Right ventricle myocardium superior (tissue), 1 donor: ENCODE measurements at places on chromosomes 7 and 10. TPM values are rescaled to one million over a fixed set of nuclear protein-coding genes. Genes with fewer than 3 reads are reported as not detected.

The ZNF485 gene
- 1.4 TPM for total RNA-seq

The CNTNAP2 gene
- total RNA-seq: 0.48 TPM

The IL6 gene
- total RNA-seq: 1.0 TPM

The FKBP6 gene
- not detected for total RNA-seq

The FOXL3 gene
- total RNA-seq: not detected

The LIPK gene
- total RNA-seq: not detected

The TMEM225B gene
- total RNA-seq: not detected

The PLCE1 gene
- total RNA-seq: 3.3 TPM

The FGFR2 gene
- total RNA-seq: 0.30 TPM

The SPDYE5 gene
- not detected for total RNA-seq

DNA sequence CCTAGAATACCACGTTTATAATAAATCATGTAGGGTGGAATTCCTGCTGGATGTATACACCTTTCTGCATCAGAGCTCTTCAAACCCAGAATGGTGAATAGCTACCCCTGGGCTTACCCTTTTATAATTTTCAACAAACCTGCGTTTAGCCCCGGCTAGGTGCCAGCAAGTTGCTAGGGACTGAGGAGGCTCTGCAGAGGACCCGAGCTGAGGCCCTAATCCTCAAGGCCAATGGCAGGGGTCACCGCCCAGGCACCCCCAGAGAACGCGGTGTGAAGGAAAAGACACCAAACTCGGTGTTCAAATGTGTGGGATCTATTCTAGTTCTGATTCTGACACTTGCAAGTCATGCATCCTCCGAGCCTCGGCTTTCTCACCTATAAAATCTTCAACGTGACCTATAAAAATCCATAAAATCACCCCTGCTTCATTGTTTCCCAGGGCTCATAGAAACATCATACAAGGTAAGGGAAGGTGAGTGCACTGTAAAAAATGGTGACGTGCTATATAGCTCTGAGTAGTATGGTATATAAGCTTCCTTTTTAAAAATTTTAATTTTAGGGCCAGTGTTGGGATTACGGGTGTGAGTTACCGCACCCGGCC, 2.5 kb upstream of the ANXA11 start:
- no peak for DNase-seq

DNA sequence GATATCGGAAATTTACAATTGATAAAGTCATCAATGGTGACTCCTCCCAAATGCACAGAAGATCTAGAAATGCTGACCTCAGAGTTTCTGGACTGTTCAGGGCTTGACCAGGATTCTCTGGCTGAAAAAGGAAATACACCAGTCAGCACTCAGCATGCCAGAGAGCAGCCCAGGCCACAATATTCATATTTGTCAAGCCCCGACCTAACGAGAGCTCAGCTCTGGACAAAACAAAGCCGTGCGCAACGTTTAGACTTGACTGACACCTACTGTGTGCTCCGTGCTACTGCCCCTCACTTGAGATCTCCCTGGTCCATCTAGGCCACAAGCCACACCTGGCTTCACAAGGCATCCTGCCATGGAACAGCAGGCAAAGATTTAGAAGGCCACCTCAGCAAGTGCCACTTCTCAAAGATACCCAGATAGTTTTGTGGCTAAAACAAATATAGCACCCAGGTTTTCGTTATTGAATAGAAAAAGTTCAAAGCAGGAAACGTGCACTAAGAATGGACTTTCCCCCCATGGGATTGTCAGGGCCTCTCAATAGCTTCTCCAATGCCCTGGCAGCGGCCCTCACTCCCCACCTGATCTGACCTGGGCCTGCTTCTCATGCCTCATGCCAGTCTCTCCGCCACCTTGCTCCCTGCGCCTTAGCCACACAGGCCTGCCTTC, 218.3 kb downstream of the FAM107B start:
- DNase-seq: no peak

- no peak for DNase-seq
Observed at GRCh38 chr7:80475383-80475782, 36.5 kb downstream of the GNAT3 start.

- no peak for DNase-seq
Observed at GRCh38 chr7:1977876-1978441, 254.8 kb downstream of the MAD1L1 start.

DNA sequence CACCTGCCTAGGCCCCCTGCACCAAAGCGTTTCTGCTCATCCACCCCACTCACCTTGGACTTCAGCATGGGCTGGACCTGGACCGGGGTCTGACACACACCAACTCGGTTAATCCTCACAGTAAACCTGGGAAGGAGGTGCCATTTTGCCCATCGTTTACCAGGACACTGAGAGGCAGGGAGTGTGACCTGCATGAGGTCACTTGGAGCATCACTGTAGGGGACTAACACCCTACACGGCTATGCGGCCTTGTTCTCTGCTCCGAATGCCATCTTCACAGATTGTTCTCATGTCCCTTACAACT, 33.0 kb downstream of the ANKRD16 start:
- no peak for DNase-seq

- DNase-seq: no peak
Observed at GRCh38 chr7:50594136-50594535, 28.9 kb upstream of the DDC start.

DNA sequence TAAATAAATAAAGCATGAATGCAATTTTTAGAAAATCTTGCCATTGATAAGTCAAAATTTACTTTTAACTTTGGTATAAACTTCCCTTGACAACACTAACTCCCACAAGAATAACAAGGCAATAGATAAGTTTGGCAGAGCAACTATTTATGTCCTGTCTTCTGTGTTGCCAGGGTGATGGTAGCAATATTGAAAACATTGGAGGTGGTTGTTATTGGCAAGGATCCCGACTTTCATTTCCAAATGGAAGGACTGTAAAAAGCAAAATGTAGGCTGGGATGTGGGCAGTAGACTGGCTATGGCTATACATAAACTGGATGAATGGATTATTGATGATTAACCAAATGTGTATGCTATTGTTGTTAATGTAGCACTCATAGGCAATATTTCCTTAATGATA, 134.9 kb upstream of the CACNA2D1 start:
- no peak for DNase-seq

DNA sequence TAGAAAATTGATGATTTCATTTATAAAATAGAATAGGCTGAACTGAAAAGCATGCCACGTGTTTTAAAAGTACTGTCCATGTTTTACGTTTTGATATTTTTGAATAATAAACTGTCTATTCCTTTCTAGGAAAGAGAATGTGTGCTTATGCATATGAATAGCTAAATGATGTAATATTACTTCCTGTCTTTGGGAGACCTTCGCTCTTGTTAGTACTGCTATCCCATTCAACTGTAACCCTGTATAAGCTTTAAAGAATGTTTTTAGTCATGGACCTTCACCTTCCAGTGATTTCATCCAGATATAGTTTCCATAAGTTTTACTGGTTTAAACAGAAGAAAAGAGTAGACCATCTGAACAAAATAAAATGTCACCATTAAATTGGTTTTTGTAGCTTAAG, 274.4 kb upstream of the SEMA3A start:
- no peak for DNase-seq

DNA sequence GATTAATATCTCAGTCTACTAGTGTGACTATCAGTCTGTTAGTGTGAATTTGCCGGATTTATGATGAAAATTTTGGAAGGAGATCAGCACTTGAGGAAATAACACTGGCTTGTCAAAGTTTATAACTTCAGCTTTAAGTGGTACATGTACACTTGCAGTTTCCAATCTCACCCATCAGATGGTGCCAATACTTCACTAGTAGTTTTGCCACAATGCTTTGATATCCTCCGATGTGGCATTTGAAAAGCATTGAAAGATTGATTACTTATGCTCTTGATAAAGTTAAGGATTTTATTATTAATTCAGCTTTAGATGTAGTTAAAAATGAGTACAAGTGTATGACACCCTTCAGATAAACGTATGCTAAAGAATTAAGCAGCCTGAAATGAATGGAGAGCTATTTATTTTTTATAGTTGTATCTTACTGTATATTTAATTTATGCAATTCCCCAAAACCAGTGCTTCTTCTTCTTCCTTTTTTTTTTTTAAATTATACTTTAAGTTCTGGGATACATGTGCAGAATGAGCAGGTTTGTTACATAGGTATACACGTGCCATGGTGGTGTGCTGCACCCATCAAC, 98.2 kb downstream of the ANLN start:
- DNase-seq: no peak

DNA sequence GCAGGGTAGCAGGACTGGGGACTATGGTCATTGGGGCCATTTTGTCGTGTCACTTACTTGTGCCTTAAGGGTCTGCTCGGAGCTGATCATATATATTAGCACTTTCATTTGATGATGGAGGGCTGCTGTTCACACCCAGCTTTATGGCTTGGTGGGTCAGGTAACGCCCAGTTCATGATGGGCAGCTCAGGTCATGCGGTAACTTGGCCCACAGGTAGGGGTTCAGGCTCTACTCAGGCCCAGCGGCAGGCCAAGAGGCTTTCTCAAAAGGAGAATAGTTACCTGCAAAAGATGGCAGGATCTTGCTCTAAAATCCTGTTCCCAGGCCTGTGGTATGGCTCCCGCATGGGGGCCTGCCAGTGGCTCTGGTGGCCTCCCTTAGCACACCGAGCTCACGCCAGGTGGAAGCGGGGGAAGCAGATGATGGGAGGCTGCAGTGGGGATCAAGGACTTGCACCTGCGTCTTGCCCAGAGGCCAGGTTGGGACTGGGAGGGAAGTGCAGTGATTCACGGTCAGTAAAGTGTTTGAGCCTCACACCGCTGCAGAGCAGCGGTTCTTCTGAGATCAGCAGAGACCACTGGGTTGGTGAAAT, 109.5 kb downstream of the ADCY1 start:
- no peak for DNase-seq

- peak; percentile 39 for DNase-seq
Observed at GRCh38 chr10:92124616-92125143, 166.2 kb downstream of the CPEB3 start.

DNA sequence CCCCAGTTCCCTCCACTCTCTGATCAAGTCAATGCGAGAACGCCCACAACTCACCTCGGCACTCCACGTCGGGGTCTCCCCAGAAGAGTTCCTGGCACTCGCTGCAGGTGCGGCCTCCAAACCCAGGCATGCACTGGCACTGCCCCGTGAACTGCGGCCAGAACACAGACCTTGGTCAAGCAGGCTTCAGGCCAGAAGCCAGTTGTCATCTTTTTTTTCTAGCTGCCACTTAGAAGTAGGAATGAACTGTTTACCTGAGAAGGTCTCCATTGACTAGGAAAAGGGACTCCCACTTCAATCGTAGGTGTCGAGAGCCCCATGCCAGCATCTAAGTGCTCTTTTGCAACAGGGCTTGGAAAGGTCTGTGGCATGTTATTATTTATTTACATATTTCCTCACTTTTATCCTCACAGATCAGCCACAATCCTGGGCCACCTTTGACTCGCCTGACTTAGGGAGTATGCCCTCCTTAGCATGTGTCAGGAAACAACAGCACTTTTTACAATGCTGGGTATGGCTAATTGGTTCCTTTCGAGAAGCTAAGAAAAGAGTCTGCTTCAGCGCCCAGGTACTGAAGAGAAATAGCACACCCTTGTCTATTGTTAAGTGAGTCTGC, 51.7 kb downstream of the LAMB1 start:
- no peak for DNase-seq

DNA sequence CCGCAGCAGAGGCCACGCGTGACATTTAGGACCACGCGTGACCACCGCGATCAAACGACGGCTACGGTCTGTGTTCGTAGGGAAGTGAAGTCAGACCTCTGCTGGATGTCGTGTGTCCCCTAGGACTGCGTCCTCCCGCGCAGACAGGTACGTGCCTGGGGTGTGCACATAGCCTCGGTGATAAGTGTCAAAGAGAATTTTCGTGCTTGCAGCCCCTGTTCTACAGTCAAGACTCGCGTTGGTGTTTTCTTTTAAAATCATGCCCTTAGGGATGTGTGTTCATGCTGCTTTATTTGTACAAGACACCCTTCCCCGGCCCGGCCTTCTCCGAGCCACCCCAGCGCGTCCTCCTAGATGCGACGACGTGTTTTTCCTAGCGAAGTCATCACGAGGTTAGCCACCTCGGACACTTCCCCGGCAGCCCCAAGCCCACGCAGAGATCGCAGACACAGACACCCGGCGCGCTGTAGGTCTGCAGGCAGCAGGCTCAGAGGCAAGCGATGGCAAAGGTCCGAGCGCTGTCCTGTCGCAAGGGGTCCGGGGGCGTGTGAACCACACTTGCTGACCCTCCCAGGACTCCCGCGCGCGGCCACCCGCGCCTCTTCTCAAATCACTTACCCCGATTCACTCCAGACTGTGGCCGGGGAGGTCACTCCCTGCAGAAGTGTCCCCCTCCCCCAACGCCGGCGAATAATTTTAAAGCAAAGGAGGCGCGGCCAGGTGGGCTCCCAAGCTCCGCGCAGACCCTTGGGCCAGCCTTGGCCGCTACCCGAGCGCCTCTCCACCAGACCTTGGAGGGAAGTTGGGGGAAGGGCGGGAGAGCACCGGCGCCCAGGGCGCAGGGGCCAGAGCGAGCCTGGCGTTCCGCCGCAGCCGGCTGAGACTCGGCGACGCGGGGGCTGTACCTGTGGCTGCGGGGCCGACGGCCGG, 552 bp downstream of the MKX start:
- DNase-seq: peak; percentile 37

- DNase-seq: no peak
Observed at GRCh38 chr7:158033196-158033595, 554.4 kb downstream of the PTPRN2 start.

GRCh38 chr10:83934062-83934461, 205.2 kb upstream of the GHITM start:
- no peak for DNase-seq

- DNase-seq: no peak
Observed at GRCh38 chr7:50781381-50782293, 1.1 kb downstream of the GRB10 start.

DNA sequence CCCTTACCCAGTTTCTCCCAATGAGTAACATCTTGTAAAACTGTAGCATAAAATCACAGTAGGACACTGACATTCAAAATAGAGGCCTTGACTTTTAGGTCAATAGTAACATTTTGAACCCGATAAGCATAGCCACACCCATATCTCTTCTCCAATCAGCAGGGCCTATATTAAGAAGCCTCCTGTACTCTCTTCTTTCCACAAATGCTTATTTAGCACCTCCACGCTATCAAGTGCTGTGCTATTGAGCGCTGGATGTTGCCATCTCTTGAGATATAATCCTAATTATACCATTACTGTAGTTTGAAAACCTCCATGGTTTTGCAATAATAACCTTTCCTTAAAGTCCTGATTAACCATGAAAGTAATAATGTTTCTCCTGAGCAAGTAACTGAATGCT, 40.1 kb upstream of the CBLL1 start:
- DNase-seq: no peak

DNA sequence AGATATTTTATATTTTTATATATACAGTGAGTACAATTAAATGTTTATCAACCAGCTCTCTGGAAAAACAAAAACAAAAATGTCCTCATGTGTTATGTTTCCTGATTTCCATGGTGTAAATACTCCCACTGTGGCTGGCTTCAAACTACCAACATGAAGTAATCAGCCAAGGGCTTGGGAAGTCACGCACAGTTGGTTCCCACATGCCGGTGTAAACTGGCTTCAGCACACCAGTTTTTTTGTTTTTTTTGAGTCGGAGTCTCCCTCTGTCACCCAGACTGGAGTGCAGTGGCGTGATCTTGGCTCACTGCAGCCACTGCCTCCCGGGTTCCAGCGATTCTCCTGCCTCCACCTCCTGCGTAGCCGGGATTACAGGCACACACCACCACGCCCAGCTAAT, 11.8 kb downstream of the OSBPL3 start:
- DNase-seq: no peak

- DNase-seq: no peak
Observed at GRCh38 chr10:97729014-97729413, 7.9 kb upstream of the ZFYVE27 start.

GRCh38 chr7:123594813-123595241, 6.8 kb upstream of the ASB15 start:
- DNase-seq: no peak
